Activated T-cell treated with anti-CD3 and anti-CD28 coated beads, Interleukin-2, amount 50 U/mL, for 24 hours (primary cell): ENCODE measurements at places on chromosomes 16 and 17.

GRCh38 chr17:45848405-45848804 is 3.7 kb downstream of the SPPL2C start:
- no peak overlapping the region for H3K27ac ChIP-seq
- no peak for DNase-seq
- no peak overlapping the region for H3K4me3 ChIP-seq

DNA sequence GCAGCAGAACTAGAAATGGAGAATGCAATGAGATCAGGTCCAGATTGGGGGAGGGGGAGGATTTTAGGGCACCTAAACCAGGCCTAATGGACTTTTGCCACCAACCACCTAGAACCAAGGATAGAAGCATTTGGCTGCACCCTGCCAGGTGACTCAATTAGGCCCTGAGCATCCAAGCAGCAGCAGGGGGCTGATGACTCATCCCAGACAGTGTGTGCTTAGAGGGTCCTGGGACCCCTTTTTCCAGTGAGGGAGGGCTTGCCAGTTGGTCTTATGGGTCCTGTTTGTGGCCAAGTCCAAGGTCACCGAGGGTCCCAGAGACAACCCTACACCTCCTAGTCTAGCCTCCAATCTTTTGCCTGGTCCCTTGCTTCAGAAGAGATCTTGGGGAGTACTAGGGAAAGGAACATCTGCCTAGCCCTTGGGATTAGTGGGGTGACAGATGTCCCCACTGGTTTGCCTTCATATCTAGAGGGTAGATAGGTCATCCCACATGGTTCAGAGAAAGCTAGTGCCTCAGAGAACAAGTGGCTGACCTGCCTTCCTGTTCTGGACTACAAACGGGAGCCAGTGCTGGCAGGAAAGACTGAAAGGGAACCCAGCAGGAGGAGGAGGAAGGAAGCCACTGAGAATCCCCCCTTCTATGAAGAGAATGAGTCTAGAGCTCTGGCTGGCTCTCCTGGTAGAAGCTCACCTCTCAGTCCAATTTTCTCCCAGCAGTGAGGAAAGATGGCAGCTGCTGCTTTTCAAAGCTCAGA is 1.6 kb upstream of the TBKBP1 start:
- no peak for DNase-seq
- peak overlapping the region; percentile 89 for H3K27ac ChIP-seq
- peak overlapping the region; percentile 82 for H3K4me3 ChIP-seq
- no peaks in the 10 kb centered on the region for H3K27me3 ChIP-seq

- no peaks in the 10 kb centered on the region for H3K36me3 ChIP-seq
- no peak overlapping the region for H3K4me3 ChIP-seq
- H3K4me1 ChIP-seq: no peaks in the 10 kb centered on the region
- H3K27me3 ChIP-seq: no peaks in the 10 kb centered on the region
- DNase-seq: no peak
Observed at GRCh38 chr17:10337136-10337535, 35.7 kb downstream of the MYH13 start.

DNA sequence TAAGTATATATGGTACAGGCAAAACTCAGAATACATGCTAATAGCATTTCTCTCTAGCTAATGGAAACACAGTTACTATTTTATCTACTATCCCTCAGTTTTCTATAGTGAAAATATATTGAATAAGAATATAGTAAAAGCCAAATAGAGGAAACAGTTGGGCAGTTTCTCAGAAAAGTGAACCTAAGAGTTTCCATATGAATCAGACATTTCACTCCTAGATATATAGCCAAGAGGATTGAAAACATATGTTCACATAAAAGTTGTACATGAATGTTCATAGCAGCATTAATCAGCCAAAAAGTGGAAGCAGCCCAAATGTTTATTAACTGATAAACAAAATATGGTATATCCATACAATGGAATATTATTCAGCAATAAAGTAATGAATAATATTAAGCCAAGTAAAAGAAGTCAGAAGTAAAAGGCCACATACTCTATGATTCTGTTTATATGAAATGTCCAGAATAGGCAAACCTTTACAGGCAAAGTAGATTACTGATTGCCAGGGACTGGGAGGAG is 134.6 kb downstream of the CYB561 start:
- DNase-seq: no peak
- no peak overlapping the region for H3K27ac ChIP-seq
- H3K27me3 ChIP-seq: no peaks in the 10 kb centered on the region
- H3K36me3 ChIP-seq: peaks cover 10% of the 10 kb centered on the region
- no peak overlapping the region for H3K4me3 ChIP-seq

DNA sequence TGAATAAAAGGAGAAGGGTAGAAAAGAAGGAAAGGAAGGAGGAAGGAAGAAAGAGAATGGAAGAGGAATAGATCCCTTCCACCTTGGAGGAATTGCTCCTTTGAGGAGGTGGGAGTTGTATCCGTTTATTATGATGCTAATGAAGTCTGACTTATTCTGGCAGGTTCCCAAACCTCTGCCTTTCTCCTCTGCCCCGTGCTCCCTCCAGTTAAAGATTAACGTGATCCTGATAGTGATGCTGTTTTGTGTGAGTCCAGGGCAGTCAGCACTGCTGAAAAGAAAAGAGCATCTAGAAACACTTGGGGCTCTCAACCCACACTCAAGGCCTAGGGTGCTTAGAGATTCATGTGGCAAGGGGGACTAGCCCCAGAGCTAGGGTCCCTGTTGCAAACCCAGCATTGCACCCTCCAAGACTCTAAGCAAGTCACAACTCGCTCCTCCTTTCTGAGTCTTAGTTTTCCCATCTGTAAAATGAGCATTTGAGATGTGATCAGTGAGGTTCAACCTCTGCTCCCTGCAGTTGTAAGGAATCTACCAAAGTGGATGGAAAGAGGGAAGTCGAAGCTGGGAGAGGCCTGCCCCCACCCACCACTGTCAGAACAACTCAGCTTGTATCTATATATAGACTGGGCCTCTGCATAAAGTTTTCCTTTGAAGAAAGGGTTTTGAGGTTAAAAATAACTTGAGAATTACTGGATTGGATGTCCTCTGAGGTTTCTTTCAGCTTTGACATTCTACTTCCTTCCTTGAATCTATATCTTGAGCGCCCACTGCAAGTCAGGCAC is 46.9 kb upstream of the TMEM132E start:
- H3K4me3 ChIP-seq: no peak overlapping the region
- no peak for DNase-seq
- no peaks in the 10 kb centered on the region for H3K36me3 ChIP-seq
- H3K27ac ChIP-seq: no peak overlapping the region
- no peaks in the 10 kb centered on the region for H3K4me1 ChIP-seq

- H3K36me3 ChIP-seq: peaks cover 45% of the 10 kb centered on the region
- peaks cover 85% of the 10 kb centered on the region for H3K4me1 ChIP-seq
- DNase-seq: peak; percentile 60
- peak overlapping the region; percentile 70 for H3K4me3 ChIP-seq
- H3K27ac ChIP-seq: peak overlapping the region; percentile 93
Observed at GRCh38 chr16:11560701-11561453, 25.8 kb downstream of the LITAF start.

- H3K27ac ChIP-seq: no peak overlapping the region
- DNase-seq: no peak
- H3K27me3 ChIP-seq: no peaks in the 10 kb centered on the region
- H3K36me3 ChIP-seq: no peaks in the 10 kb centered on the region
Observed at GRCh38 chr17:54544249-54544648, 356.4 kb upstream of the TOM1L1 start.

GRCh38 chr17:78879635-78880186 is 23.3 kb downstream of the CEP295NL start:
- peak overlapping the region; percentile 31 for H3K4me3 ChIP-seq
- H3K27ac ChIP-seq: peak overlapping the region; percentile 61
- H3K27me3 ChIP-seq: peaks cover 7% of the 10 kb centered on the region
- peaks cover 25% of the 10 kb centered on the region for H3K4me1 ChIP-seq
- DNase-seq: no peak

DNA sequence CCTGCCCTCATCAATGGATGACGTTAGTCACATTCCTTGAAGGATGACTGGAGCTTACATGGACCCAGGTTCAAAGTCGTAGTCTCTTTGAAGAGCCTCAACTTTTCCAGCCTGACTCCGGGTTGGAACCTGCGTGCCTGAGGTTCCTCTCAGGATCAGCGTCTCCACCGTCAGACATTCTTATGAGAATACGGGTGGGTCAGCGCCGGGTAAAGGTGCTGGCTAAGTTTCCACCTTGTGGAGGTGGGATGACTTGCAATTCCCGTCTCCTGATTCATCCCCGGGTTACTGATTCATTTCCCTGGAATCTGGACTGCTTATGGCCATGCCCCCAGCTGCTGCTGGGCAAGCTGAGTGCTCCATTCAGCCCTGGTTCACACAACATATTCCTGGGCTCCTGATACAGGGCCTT is 38.9 kb upstream of the CMIP start:
- no peak overlapping the region for H3K4me3 ChIP-seq
- H3K27ac ChIP-seq: no peak overlapping the region
- no peaks in the 10 kb centered on the region for H3K27me3 ChIP-seq

DNA sequence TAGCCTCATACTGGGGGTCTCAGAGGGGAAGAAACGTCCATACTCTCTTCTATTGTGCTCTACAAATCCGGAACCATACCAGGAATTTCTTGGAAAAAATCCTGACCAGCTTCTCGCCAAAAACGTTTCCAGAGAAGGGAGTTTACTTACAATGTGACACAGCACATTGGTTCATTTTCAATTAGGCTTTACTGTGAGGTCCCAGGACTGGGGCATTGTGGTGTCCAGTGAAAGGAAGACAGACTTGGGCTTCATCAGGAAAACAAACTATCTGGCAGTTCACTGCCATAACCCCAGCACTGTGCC is 14.7 kb downstream of the MPP2 start:
- no peak for DNase-seq
- no peaks in the 10 kb centered on the region for H3K4me1 ChIP-seq
- no peaks in the 10 kb centered on the region for H3K36me3 ChIP-seq
- no peak overlapping the region for H3K4me3 ChIP-seq
- H3K27me3 ChIP-seq: no peaks in the 10 kb centered on the region

DNA sequence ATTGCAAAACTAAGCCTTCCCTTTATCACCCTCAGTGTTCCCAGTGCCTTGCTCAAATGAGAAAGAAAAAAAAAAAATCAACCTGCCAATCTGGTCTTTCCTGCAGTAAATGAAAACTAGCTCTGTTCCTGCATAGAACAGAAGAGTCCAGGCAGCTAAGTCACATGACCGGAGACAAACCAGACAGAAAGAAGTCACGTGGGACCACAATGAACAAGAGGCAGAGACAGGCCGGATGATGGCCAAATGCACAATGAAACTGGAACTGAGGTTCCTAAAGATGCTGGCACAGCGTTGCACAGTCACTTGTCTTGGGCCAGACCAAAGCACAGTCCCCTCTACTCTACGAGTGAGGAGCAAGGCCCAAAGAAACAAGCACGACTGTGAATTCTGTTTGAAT is 172.5 kb downstream of the GRIN2A start:
- H3K4me3 ChIP-seq: no peak overlapping the region
- no peaks in the 10 kb centered on the region for H3K36me3 ChIP-seq
- H3K27ac ChIP-seq: no peak overlapping the region
- H3K4me1 ChIP-seq: no peaks in the 10 kb centered on the region
- peaks cover 2% of the 10 kb centered on the region for H3K27me3 ChIP-seq

GRCh38 chr17:76385892-76386786 is 1.7 kb downstream of the SPHK1 start:
- H3K4me1 ChIP-seq: peaks cover 20% of the 10 kb centered on the region
- peak; percentile 88 for DNase-seq
- no peak overlapping the region for H3K27ac ChIP-seq
- no peaks in the 10 kb centered on the region for H3K27me3 ChIP-seq

- no peaks in the 10 kb centered on the region for H3K27me3 ChIP-seq
- DNase-seq: no peak
- H3K4me1 ChIP-seq: peaks cover 83% of the 10 kb centered on the region
Observed at GRCh38 chr17:59829217-59830006, 63.3 kb downstream of the TUBD1 start.

DNA sequence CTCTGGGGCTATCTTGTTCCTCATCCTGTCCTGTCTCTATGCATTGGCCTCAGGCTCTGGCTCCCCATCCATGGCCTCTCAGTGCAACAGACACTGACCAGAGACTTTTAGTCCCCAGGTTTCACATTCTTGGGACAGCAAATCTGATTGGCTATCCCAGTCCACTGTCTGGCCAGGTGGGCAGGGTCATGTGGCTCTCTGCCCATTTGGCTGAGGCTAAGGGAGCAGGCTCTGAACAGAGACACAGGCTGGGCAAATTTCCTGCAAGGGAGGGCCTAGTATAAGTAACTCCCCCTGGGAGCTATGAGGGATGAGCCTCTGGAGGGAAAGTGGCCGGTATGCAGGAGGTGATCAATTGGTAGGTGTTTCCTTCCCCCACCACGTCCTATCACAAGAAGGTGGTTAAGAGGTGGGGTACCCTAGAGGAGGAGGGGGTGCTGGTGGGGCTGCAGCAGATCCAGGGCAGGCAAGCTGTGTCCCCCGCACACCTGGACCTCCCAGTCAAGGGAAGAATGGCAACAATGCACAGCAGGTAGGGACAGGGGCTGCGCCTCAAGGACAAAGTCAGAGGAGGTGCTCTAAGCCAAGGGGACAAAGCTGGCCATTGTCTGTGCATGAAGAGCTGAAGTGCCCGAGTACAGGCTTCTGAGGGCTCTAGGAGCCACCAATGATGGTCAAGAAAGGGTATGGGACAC is 13.2 kb downstream of the XYLT2 start:
- H3K27ac ChIP-seq: peak overlapping the region; percentile 42
- peaks cover 13% of the 10 kb centered on the region for H3K4me1 ChIP-seq
- no peak overlapping the region for H3K4me3 ChIP-seq
- no peaks in the 10 kb centered on the region for H3K27me3 ChIP-seq

DNA sequence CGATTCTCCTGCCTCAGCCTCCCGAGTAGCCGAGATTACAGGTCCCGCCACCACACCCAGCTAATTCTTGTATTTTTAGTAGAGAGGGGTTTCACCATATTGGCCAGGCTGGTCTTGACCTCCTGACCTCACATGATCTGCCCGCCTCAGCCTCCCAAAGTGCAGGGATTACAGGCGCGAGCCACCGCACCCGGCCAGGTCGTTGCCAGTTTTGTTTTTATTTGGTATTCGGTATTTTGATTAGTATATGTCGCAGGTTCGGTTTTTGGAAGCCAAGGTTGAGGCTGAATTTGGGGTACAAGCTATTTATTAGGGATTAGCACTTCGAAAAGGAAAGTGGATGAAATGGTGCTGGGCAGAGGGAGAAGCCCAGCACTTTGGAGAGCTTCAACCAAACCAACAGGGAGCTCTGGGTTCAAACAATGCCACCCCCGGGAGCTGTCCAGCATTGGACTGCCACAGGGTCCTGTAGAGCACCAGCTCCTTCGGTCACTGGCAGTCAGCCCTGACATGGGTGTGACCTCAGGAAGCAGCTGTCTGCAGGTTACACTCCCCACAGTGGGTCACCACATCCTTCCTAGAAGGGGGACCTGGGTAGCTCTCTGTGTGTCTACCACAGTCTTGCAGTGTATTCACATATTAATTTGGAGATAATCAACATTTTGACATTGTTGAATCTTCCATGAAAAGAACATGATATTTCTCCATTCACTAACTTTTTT is 1.5 kb upstream of the CLEC10A start:
- no peak overlapping the region for H3K4me3 ChIP-seq
- no peaks in the 10 kb centered on the region for H3K36me3 ChIP-seq
- DNase-seq: peak; percentile 37
- peaks cover 6% of the 10 kb centered on the region for H3K27me3 ChIP-seq
